ENCODE measurements at places on chromosomes 2 and 18.
A peak's percentile ranks its signal among the peaks of the same experiment; 100 is the strongest.

- DNase-seq = no peak
- H3K27ac ChIP-seq = no peak overlapping the region
- H3K4me1 ChIP-seq = peaks cover 76% of the 10 kb centered on the region
- peak overlapping the region; percentile 23 for H3K4me3 ChIP-seq
Measured at GRCh38 chr18:3264362-3264761, 2.4 kb downstream of the MYL12B start.

DNA sequence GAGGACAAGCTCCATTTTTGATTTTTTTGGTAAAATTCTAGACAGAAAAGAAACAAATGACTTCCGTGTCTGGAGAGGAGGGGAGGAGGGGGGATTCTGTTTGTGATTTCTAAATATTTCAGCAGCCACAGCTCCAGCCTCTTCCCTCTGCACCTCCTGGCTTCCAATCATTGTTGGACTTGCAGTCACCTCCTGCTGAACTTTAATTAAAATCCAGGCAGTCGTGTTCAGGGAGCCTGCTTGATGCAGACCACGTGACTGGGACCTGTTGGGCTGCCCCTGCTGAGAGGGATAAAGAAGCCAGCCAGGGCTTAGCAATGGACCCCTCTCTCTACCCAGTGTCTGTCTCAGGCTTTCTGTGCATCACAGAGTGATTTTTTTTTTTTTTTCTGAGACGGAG lies 115.1 kb downstream of the SH3BP4 start:
- no peak overlapping the region for H3K27ac ChIP-seq
- H3K36me3 ChIP-seq = no peaks in the 10 kb centered on the region
- no peaks in the 10 kb centered on the region for H3K4me1 ChIP-seq
- H3K4me3 ChIP-seq = no peak overlapping the region
- DNase-seq = no peak

GRCh38 chr2:150484006-150484405 lies 3.5 kb downstream of the RND3 start:
- no peak for DNase-seq
- H3K27me3 ChIP-seq = peaks cover 44% of the 10 kb centered on the region
- H3K4me3 ChIP-seq = no peak overlapping the region
- H3K4me1 ChIP-seq = peaks cover 15% of the 10 kb centered on the region
- H3K27ac ChIP-seq = no peak overlapping the region
- H3K36me3 ChIP-seq = no peaks in the 10 kb centered on the region

DNA sequence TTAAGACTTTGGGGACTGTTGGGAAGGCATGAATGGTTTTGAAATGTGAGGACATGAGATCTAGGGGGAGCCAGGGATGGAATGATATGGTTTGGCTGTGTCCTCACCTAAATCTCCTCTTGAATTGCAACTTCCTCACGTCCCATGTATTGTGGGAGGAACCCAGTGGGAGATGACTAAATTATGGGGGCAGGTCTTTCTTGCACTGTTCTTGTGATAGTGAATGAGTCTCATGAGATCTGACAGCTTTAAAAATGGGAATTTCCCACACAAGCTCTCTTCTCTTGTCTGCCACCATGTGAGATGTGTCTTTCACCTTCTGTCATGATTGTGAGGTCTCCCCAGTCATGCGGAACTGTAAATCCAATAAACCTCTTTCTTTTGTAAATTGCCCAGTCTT lies 11.5 kb upstream of the MBP start:
- H3K4me3 ChIP-seq = no peak overlapping the region
- H3K4me1 ChIP-seq = peaks cover 33% of the 10 kb centered on the region
- H3K27me3 ChIP-seq = no peaks in the 10 kb centered on the region
- no peak for DNase-seq
- H3K27ac ChIP-seq = no peak overlapping the region
- peaks cover 19% of the 10 kb centered on the region for H3K36me3 ChIP-seq

- DNase-seq = no peak
- H3K4me3 ChIP-seq = no peak overlapping the region
- H3K27ac ChIP-seq = no peak overlapping the region
- H3K4me1 ChIP-seq = no peaks in the 10 kb centered on the region
- H3K36me3 ChIP-seq = no peaks in the 10 kb centered on the region
Measured at GRCh38 chr2:122028371-122029100, 273.1 kb downstream of the TSN start.

DNA sequence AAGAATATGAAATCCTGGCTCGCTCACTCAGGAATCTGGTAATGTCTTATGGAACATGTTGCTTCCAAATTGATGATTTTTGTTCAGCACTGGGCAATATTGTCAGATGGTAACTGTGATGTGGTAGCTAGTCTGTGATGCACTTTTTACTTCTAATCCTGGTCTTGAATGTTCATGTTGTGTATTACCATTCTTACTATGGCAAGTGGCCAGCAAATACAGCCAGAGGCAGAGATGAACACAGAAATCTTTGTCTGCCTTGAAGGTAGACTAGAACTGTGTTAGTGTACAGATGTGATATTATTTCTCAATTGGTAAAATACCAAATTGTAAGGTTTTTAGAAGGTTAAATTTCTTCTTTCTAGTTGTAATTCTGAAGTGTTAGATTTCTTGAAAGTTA lies 83.3 kb downstream of the UBE2E3 start:
- H3K4me1 ChIP-seq = no peaks in the 10 kb centered on the region
- H3K27ac ChIP-seq = no peak overlapping the region
- no peak for DNase-seq
- H3K4me3 ChIP-seq = no peak overlapping the region

GRCh38 chr18:49052891-49053644 lies 102.3 kb upstream of the SMAD7 start:
- peak; percentile 74 for DNase-seq
- H3K27me3 ChIP-seq = no peaks in the 10 kb centered on the region
- peak overlapping the region; percentile 64 for H3K27ac ChIP-seq
- peaks cover 23% of the 10 kb centered on the region for H3K36me3 ChIP-seq
- peaks cover 62% of the 10 kb centered on the region for H3K4me1 ChIP-seq

DNA sequence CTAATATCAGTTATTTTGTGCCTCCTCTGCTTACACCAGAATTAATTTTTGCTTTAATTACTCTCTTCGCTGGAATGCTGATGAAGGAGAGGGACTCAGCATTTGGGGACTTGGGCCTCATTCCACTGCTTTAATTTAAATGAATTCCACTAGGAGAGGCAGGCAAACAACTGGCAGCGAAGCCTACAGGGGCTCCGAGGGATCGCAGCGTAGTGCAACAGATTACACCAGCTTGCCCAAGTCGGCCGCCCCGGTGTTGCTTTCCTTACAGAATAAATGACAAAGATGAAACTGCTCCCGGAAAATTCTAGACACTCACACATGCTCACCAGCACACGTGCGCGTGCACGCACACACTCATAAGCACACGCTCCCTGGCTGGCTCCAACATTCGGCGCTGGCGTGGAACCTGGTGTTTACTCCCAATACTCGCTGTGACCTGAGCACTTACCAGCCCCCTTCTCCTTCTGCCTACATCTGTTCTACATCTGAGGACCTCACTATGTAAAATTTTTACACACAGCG lies 175.4 kb downstream of the ZNF521 start:
- H3K36me3 ChIP-seq = no peaks in the 10 kb centered on the region
- peaks cover 6% of the 10 kb centered on the region for H3K27me3 ChIP-seq
- no peak for DNase-seq
- no peak overlapping the region for H3K4me3 ChIP-seq

GRCh38 chr18:58345875-58346274 lies 283.0 kb downstream of the ALPK2 start:
- no peak for DNase-seq
- H3K27me3 ChIP-seq = no peaks in the 10 kb centered on the region
- H3K4me1 ChIP-seq = no peaks in the 10 kb centered on the region
- no peak overlapping the region for H3K4me3 ChIP-seq

GRCh38 chr2:37394796-37395555 lies 50.5 kb downstream of the QPCT start:
- no peaks in the 10 kb centered on the region for H3K36me3 ChIP-seq
- DNase-seq = no peak
- H3K4me3 ChIP-seq = no peak overlapping the region

DNA sequence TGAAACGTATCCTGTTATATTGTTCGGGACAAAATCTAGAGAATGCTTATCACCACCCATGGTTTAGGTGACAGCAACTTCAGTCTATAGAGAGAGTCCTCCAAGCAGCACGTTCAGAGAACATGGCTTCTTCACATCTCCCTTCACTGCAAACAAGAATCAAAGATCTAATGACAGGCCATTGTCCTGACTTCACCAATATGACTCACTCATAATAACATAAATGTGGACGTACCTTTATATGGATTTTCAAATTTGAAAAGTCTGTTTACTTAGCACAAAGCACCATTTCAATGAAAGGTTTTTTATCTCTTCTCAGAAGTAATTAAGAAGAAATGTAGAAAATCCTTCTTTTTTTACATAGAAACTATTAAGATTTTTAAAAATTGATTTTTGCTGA lies 46.7 kb downstream of the KLF7 start:
- peaks cover 28% of the 10 kb centered on the region for H3K36me3 ChIP-seq
- H3K27ac ChIP-seq = no peak overlapping the region
- no peak for DNase-seq
- H3K4me3 ChIP-seq = no peak overlapping the region

DNA sequence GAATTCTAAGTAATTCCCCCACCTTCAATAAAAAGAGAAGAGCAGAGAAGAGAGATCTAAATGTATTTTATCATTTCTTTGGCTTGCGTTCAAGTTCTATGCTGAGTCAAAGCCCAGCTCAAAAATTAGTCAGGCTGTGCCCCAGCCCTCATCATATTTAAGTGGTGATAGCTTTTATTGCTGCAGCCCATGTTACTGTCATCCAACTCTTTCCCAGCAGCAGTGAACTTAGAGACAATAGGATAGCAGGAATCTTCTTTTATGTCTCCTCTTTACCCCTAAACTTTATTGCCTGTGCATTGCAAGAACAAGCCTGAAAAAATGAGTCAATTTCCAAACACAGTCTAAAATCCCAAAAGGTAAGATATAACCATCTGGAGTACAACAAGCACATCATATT lies 1599.3 kb upstream of the PIK3C3 start:
- H3K27me3 ChIP-seq = no peaks in the 10 kb centered on the region
- H3K36me3 ChIP-seq = no peaks in the 10 kb centered on the region
- no peak overlapping the region for H3K27ac ChIP-seq
- no peaks in the 10 kb centered on the region for H3K4me1 ChIP-seq
- H3K4me3 ChIP-seq = no peak overlapping the region
- DNase-seq = no peak

- DNase-seq = no peak
- H3K27ac ChIP-seq = no peak overlapping the region
- no peaks in the 10 kb centered on the region for H3K4me1 ChIP-seq
- H3K4me3 ChIP-seq = no peak overlapping the region
Measured at GRCh38 chr2:80370375-80371009, 65.9 kb upstream of the LRRTM1 start.

DNA sequence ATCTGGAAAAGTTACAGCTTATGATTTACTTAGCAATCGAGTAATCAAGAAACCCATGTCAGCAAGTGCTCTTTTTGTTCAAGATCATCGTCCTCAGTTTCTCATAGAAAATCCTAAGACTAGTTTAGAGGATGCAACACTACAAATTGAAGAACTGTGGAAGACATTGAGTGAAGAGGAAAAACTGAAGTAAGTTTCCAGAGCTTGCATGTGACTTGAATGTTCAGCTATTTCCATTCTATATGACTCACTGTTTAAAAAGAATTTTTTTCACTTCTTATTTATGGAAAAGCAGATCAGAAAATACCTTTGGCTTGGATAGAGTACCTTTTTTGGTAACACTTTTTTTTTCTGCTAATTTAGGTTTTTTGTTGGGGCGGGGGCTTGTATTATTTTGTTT lies 70.7 kb downstream of the PMS1 start:
- DNase-seq = no peak
- H3K27ac ChIP-seq = no peak overlapping the region
- no peaks in the 10 kb centered on the region for H3K4me1 ChIP-seq
- H3K4me3 ChIP-seq = no peak overlapping the region

GRCh38 chr18:14086458-14087231 lies 45.6 kb downstream of the ZNF519 start:
- no peaks in the 10 kb centered on the region for H3K36me3 ChIP-seq
- H3K4me1 ChIP-seq = no peaks in the 10 kb centered on the region
- no peaks in the 10 kb centered on the region for H3K27me3 ChIP-seq
- no peak overlapping the region for H3K4me3 ChIP-seq
- no peak overlapping the region for H3K27ac ChIP-seq

- H3K27ac ChIP-seq = no peak overlapping the region
- no peaks in the 10 kb centered on the region for H3K27me3 ChIP-seq
- H3K36me3 ChIP-seq = no peaks in the 10 kb centered on the region
- no peak for DNase-seq
Measured at GRCh38 chr2:120399889-120400240, 53.9 kb downstream of the INHBB start.

DNA sequence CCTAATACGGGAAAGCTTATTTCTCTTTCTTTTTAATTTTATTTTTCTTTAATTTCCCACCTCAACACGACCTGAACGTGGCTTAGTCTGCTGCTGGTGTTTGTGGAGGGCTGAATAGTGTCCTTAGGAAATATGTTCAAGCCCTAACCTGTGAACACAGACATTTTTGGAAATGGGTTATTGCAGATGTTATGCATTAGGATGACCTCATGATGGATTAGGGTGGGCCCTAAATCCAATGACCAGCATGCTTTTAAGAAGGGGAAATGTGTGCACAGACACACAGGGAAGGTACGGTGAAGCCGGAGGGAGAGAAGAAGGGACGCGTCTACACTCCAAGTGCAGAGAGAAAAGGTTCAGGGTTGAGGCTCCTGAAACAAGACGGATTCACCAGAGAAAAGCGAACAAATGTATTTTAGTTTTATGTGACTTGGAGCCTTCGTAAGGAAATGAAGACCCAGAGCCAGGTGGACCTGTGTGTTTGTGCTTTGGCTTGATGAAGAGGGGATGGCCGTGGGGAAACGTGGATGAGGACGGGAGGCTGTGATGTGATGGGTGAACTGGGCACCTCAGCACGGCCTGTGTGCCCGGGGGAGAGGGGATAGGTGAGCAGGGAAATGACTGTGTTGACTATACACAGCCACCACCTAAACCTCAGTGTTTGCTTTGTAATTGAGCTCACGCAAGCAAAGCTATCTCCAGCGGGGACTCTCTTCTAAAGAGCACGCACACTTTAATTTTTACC lies 37.5 kb downstream of the RTP5 start:
- no peaks in the 10 kb centered on the region for H3K4me1 ChIP-seq
- H3K36me3 ChIP-seq = no peaks in the 10 kb centered on the region
- no peaks in the 10 kb centered on the region for H3K27me3 ChIP-seq
- no peak overlapping the region for H3K27ac ChIP-seq
- no peak for DNase-seq

GRCh38 chr2:218746470-218746795 lies 35.5 kb upstream of the CYP27A1 start:
- H3K27me3 ChIP-seq = no peaks in the 10 kb centered on the region
- no peak overlapping the region for H3K4me3 ChIP-seq
- no peaks in the 10 kb centered on the region for H3K4me1 ChIP-seq
- peaks cover 30% of the 10 kb centered on the region for H3K36me3 ChIP-seq
- DNase-seq = no peak
- no peak overlapping the region for H3K27ac ChIP-seq

DNA sequence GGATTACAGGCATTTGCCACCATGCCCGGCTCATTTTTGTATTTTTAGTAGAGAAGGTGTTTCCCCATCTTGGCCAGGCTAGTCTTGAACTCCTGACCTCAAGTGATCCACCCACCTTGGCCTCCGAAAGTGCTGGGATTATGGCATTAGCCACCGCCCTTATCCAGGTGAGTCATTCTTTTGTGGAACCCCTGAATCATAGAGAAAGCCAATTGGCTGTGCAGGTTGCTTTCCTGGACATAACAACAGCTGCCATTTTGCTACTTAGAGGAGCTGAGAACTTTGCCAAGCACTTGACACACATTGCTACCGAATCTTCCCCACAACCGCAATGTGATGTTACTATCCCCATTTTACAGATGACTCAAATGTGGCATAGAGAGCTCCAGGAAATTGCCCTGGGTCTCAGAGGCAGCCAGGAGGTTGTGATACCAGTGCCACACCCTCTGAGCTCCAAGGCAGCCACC lies 36.0 kb downstream of the SETBP1 start:
- no peak overlapping the region for H3K4me3 ChIP-seq
- H3K4me1 ChIP-seq = peaks cover 19% of the 10 kb centered on the region
- no peak for DNase-seq
- H3K36me3 ChIP-seq = peaks cover 11% of the 10 kb centered on the region

All from activated CD8-positive, alpha-beta T cell treated with anti-CD3 and anti-CD28 coated beads, Interleukin-2, amount 10 ng/mL, durations not matched to agents 7 days and 5 days (primary cell).